ENCODE measurements at places on chromosomes 7 and 10. TPM values are rescaled to one million over a fixed set of nuclear protein-coding genes. Genes with fewer than 3 reads are reported as not detected.

The SFTPA1 gene
- total RNA-seq, result not detected

The RASSF4 gene
- total RNA-seq, result 3.6 TPM

The ACSM6 gene
- total RNA-seq, result not detected

The TAC1 gene
- total RNA-seq, result not detected

The TRIM73 gene
- 12.4 TPM for total RNA-seq

The CTTNBP2 gene
- not detected for total RNA-seq

The EN2 gene
- not detected for total RNA-seq

The RELN gene
- not detected for total RNA-seq

Data from T-helper 1 cell treated with Interleukin-12 subunit alpha and Interleukin-12 subunit beta and Interleukin-4 antibody, amounts not matched to agents 30 ng/mL and 1 ng/mL, for 36 hours (primary cell).